Activated CD4-positive, alpha-beta T cell treated with anti-CD3 and anti-CD28 coated beads, Interleukin-2, amount 10 ng/mL, durations not matched to agents 7 days and 5 days (primary cell): ENCODE measurements at places on chromosomes 1 and 21. TPM values are rescaled to one million over a fixed set of nuclear protein-coding genes. Genes with fewer than 3 reads are reported as not detected.

- DNase-seq, result no peak
Measured at GRCh38 chr1:66642992-66643391, 109.0 kb downstream of the SGIP1 start.

DNA sequence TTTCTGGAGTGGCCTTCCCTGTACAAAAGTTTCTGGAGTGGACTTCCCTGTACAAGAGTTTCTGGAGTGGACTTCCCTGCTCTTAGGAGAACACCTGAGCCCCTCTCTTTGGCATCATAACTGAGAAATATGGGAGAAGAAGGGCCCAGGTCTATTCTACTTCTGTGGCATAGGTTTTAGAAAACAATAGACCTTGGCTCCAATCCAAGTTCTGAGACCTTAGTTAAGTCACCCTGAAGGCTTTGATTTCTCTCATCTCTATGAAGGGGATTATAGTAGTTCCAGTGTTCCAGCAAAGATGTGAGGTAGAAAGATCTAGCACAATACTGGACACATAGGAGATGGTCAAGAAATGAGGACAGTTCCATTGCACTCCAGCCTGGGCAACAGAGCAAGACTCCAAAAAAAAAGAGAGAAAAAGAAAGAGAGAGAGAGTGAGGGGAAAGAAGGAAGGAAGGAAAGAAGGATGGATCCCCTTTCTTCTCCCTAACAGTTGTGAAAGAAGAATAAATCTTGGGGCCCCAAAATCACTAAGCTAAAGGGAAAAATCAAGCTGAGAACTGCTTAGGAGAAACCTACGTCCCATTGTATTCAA, 13.3 kb upstream of the EIF4G3 start:
- no peak for DNase-seq

DNA sequence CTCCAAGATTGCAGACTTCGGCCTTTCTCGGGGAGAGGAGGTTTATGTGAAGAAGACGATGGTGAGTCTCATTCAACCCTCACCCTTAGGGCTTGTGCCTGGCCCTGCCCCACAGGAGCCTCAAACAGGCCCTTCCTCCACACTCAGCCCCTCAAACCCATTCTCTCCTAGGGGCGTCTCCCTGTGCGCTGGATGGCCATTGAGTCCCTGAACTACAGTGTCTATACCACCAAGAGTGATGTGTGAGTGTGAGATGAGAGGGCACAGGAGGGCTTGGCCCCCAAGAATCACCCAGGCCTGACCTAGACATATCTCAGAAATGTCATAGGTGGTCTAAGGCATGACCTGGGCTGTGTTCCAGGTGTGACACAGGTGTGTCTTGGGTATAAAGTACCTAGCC, 18.3 kb upstream of the MPL start:
- DNase-seq, result no peak

DNA sequence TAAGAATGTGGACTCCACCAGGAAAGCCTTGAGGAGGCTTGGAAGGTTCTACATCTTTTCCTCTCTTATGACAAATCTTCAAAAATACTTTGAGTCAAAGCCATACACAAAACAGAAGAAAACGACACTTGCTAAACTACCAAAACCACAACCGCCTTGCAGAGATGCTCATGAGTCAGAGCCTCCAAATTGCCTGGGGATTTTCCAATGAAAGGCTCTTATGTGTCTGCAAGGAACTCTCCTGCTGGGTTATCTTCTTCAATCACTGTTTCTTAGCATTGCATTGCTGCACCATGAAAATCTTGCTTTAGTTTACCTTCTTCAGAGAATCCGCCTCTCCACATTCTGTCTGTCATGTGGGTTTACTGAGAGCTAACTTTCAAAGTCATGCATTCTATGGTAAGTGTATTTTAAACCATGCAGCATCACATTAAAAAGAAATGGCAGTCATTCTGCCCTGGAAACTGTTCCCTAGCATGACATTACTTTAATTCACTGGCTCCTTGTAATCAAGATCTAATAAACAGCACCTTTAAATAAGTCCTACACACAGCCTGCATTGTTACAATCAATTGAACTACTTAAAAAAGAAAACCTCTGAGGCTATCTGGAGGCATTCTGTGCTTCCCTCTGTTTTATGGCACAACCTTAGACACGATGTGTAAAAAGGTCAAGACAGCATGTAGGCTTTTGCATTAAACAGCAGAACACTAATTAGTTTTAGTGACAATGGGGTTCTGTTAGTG, 210.0 kb upstream of the FOXD3 start:
- DNase-seq, result no peak

DNA sequence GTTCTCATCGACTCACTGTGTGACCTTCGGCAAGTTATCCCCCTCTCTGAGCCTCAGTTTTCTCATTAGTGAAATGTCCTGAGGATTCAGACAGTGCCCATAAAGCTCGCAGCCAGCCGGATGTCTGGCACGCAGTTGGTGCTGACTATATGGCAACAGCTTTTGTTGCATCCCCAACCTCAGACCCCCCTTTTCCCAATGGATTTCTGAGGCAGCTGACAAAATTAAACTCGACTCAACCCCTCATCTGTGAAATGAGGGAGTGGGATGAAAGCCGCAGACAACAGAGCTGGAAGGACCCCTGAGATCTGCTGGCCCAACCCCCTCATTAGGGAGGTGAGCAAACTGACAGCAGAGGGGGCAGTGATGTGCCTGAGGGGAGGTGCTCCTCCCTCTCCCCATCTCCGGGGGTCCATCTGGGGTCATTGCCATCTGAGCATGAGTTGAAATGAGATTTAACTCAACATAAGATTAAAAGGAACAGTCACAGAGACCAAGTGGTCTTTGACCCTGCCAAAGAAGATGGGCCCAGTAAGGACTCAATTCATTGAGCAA, 40.4 kb downstream of the NKAIN1 start:
- DNase-seq, result no peak

- no peak for DNase-seq
Measured at GRCh38 chr1:62728963-62729362, 40.8 kb upstream of the DOCK7 start.

Gene RUNX3
- 108 TPM for total RNA-seq

DNA sequence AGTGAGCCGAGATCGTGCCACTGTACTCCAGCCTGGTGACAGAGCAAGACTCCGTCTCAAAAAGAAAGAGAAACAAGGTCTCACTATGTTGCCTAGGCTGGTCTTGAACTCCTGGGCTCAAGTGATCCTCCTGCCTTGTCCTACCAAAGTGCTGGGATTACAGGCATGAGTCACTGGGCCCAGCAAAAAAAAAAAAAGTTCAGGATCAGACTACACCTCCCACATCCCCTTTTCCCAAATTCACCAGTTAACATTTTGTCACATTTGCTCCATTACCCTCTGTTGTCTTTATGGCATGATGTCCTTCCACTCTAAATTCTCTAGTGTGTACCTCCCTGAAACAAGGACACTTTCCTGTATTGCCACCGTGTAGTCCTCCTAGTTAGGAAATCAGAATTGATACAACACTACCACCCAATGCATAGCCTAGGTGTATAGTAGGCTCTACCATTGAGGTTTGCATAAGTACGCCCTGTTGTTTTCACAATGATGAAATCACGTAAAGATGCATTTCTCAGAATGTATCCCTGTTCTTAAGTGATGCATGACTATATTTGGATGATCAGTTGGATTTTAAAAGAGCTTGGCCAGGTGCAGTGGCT, 10.7 kb downstream of the SPEN start:
- DNase-seq, result no peak

DNA sequence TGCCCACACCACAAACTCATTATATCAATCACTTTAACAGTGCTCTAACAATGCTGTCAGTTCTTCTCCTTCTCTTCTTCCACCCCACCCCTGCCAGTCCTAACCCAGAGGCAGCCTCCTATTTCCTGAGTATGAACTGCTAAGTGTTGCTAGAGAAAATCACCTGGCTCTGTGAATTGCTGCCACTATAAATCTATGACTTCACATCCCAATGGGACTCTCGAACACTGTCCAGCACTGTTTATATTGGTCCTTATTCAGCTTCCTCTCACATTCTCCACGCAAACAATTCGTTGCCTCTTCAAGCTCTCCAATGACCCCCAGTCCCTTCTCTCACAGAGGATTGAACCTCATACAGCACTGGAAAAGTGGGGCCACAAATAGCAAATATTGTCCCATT, 27.0 kb upstream of the USH2A start:
- DNase-seq, result no peak

- no peak for DNase-seq
Measured at GRCh38 chr1:4650481-4650880, 3.9 kb upstream of the AJAP1 start.

- no peak for DNase-seq
Measured at GRCh38 chr1:218164111-218164929, 120.8 kb upstream of the RRP15 start.

GRCh38 chr1:230677200-230677599, 34.9 kb downstream of the COG2 start:
- no peak for DNase-seq

GRCh38 chr1:216822480-216822879, 99.3 kb upstream of the ESRRG start:
- no peak for DNase-seq

DNA sequence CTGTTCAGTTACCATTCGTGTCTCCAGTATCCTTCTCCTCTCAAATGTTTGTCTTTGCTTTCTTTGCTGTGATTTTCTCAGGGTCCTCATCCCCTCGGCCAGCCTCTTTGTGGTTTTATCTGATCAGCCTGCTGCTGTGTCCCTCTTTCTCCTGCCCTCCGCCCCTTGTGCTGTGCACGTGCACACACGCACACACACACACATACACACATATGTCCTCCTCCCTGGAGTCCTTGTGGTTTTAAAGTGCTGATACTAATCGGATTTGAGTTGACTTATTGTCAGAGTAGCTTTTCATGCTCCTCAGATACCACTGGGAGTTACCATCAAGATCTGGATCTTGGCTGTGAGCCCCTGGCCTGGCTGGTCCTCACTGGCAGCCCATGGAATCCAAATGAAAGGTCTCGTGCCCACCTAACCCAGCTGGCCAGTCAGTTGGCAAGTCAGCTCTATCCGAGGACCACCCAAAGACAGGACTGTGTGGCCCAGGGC, 34.1 kb downstream of the QSOX1 start:
- no peak for DNase-seq

Gene RBM11
- total RNA-seq, result 1.8 TPM

Gene HES3
- total RNA-seq, result not detected

GRCh38 chr1:187275346-187275745, 446.6 kb downstream of the PLA2G4A start:
- DNase-seq, result no peak

Gene KRTAP10-9
- total RNA-seq, result not detected

DNA sequence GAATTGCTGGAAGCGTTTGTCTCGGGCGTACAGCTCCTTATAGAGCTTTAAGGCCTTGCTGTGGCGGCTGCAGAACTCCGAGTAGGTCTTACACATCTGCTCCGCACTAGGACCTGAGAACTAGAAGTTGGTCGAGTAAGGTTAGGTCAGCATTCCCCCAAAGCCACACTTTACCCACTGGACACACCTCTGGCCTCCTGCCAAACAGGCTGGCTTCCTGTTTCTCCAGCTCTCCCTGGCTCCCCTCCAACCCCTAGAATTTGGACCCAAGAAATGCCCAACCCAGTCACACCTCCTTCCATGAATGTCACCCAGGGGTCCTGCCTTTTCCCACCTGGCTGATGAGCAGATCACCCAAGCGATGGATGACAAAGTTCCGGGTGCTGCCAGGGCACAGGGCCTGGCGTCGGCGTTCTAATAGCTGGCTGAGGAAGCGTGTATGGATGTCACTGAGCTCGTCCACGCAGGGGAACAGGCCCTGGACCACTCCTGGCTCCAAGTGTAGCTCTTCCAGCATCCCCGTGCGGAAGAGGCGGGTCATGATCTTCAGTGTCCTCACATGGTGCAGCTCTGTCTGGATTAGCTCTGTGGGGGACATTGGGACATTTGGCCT, 15.6 kb downstream of the ARHGEF2 start:
- no peak for DNase-seq

DNA sequence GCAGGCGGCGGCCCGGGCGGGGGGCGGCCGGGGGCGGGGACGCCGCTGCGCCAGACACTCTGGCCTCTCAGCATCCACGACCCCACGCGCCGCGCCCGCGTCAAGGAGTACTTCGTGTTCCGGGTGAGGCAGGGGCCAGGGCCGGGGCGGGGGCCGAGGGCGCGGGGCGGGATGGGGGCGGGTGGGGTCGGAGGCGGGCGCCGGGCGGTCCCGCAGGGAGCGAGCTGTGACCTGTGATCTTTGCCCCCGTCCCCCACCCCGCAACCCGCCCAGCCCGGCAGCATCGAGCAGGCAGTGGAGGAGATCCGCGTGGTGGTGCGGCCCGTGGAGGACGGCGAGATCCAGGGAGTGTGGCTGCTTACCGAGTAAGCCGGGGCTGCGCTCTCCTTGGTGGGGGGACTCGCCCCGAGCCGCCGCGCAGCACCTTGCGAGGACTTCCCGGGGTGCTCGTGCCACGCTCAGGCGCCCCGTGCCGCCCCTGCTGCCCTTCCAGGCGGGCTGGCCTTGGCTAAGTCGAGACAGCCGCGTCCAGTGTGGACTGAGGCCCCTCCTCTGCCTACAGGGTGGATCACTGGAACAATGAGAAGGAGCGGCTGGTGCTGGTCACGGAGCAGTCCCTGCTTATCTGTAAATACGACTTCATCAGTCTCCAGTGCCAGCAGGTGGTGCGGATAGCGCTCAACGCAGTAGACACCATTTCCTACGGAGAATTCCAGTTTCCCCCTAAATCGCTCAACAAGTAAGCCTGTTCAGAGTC, 514 bp downstream of the TPRG1L start:
- DNase-seq, result no peak
